GM23338 (cell line): ENCODE measurements at places on chromosomes 7 and 10.

DNA sequence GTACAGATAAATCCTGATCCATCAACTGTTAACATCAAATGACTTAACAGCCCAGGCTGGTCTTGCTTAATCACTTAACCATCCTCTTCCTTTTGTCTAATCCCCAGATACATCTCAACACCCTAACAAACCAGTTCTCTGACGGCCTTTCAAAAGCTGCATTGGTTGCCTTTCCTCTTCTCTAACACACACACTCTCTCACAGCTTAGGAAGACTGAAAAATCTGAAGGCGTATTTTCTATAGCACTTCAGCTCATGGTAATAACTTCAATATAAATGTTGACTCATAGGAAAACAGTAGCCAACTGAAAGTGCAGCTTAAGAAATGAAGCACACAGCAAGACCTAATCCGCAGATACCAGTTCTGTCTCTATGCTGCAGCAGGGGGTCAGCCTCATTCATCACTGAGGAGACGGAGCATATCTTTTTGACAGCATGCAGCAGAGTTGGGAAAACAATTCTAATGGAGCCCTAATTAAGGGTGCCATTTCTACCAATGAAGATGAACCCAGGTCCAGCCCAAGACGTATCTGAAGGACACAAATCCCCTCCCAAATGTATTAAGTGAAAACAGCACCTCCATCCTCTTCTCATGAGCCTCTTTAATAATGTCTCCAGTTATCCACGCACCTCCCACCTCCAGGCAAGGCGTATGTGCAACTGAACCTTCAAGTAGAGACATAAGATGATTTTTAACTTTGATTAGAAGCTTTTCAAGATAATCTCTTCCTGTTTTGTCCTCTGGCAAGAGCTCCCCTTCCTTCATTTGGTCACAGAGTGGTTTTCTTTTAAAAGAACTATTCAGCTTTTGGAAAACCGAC, 211.7 kb upstream of the NFE2L3 start:
- H3K27ac ChIP-seq: no peak overlapping the region
- no peaks in the 10 kb centered on the region for H3K27me3 ChIP-seq
- no peak for DNase-seq
- H3K4me3 ChIP-seq: no peak overlapping the region
- no peaks in the 10 kb centered on the region for H3K36me3 ChIP-seq

DNA sequence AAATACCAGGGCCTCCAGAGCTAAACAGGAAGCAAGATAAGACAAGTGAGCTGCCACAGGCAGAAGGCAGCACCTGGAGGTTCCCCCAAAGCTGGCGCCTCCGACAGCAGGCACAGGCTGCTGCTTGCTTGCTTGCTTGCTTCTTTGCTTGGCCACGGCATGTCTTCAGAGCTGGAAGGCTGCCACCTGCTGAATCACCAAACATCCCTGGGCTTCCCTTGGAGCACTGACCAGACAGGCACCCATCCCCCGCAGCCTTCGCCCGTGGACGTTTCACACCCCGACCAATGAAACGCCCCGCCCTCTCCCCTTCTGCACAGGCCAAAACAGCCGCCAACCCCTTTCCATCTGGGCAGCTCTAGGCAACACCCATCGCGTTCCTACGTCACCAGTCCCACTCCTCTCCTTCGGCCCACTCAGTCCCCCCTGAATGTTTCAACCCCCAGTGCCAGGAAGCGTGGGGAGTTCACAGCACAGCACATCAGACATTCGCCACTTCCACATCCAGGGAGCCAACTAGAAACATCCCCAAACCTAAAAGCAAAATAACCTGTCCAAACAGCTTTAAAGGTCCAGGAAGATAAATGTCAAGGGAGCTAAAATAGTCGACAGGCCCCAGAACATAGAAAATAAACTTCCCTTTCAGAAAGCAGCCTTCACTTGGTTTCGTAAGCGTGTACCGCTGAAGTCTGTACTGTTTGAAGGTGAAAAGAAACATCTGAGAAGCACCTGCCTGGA, 1.6 kb downstream of the SGMS1 start:
- peaks cover 4% of the 10 kb centered on the region; the same call in 1 of the 2 replicates for H3K27me3 ChIP-seq
- DNase-seq: peak; percentile 64
- H3K36me3 ChIP-seq: no peaks in the 10 kb centered on the region
- H3K27ac ChIP-seq: no peak overlapping the region
- peaks cover 61% of the 10 kb centered on the region for H3K4me1 ChIP-seq
- H3K4me3 ChIP-seq: peak overlapping the region; percentile 86

- no peak overlapping the region for H3K4me3 ChIP-seq
- H3K36me3 ChIP-seq: no peaks in the 10 kb centered on the region
- no peak for DNase-seq
- H3K27ac ChIP-seq: no peak overlapping the region
- H3K27me3 ChIP-seq: no peaks in the 10 kb centered on the region
These were observed 3.9 kb downstream of the PPP1R17 start for GRCh38 chr7:31690935-31691334.

GRCh38 chr10:103616705-103617601, 123.4 kb downstream of the NEURL1 start:
- no peak for DNase-seq
- H3K36me3 ChIP-seq: no peaks in the 10 kb centered on the region
- H3K4me3 ChIP-seq: no peak overlapping the region
- no peak overlapping the region for H3K27ac ChIP-seq

DNA sequence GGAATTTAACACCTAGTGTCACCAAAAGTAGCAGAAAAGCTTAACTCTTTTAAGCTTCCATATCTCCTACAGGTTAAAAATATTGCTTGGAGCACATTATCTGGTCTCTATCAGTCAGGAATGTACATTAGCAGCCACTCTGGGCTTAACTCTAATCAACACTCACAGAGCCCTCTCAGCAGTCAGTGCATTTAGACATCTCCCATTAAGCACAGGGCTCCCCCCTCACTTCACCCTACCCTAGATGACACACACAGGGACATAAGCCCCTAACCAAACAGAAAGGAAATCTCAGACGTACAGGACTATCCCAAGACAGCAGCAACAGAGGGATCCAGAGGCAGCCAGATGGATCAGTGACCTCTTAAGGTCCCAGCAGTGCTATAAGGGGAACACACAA, 26.4 kb downstream of the FBXW4 start:
- no peak overlapping the region for H3K4me3 ChIP-seq
- no peak for DNase-seq
- H3K27me3 ChIP-seq: no peaks in the 10 kb centered on the region
- H3K4me1 ChIP-seq: no peaks in the 10 kb centered on the region
- no peaks in the 10 kb centered on the region; the same call in 1 of the 2 replicates for H3K36me3 ChIP-seq
- H3K27ac ChIP-seq: peak overlapping the region; percentile 9; the same call in 1 of the 2 replicates

DNA sequence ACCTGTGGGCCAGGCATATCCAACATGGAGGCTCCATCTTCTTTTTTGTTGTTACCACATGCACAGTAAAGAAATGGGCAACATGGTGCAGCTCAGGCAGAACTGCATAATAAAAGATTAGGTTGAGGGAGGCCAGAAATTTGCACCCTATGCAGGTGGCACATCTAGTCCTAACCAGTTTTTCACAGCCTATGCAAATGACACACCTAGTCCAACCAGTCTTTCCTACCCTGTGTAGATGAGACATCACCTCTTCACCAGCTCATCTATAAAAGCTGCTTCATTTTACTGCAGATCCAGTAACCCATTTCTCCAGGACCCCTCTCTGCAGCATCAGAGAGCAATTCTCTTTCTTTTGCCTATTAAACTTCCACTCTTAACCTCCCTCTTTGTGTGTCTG, 411.0 kb upstream of the PCDH15 start:
- H3K27me3 ChIP-seq: no peaks in the 10 kb centered on the region
- no peaks in the 10 kb centered on the region for H3K36me3 ChIP-seq
- no peak overlapping the region for H3K4me3 ChIP-seq
- no peak for DNase-seq
